ENCODE measurements at places on chromosomes 2 and 18.

DNA sequence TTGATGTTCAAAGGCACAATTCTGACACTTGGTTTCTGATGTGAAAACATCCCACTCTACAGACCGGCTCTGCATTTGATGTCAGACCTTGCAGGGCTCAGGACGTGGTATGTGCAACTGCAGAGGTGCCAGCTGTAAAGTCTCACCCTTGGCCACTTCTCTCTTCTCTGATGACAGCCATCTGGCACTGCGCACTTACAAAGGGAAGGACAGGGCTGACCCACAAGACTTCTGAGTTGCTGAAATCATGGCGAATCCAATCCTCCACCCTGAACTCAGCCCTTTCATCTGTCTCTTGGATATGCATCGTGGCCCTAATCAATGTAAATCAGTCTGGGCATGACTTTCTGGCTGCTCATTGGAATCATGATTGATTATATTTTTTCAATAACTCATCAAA is 82.5 kb downstream of the SEPTIN10 start:
- no peak for DNase-seq

DNA sequence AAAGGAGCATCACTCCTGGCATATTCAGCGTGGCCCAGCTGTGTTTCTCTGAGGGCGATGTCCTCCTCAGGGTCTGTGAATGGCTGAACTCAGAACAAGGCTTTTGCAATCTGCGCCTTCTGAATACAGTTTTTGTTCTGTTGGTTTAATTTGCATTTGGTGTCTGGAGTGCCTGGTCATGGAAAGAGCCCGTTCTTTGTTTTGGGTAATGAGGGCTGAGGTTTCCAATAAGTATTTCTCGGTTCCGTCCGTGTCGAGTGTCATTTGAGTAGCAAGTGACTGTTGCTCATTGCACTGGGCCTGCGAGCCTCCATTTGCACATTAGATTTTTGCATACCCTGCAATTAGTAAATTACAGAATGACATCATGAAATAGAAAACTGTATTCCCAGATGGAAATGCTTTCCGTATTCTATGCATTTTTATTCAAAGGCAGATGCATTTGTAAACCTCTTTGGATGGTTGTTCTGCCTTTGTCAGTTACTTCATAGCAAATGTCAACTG is 57.3 kb downstream of the NEDD4L start:
- no peak for DNase-seq

GRCh38 chr2:112161431-112162145 is 23.4 kb downstream of the FBLN7 start:
- no peak for DNase-seq

DNA sequence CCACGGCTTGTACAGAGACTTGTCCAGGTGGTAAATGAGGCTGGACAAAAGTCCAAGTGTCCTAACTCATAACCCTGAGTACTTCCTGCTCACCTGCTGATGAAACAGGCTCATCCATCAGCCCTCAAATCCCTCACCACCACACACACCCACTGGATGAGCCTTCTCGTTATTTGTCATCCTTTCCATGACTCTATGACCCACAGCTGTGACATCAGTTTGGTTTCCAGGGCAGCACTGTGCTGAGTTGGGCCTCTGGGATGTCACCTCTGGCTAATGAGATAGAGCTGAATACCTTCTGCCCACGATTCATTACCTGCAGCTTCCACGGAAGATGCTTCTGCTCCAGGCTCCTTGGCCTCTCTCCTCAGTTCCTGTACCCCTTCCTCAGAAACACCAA is 39.4 kb downstream of the SLC14A2 start:
- DNase-seq = no peak

- DNase-seq = no peak
These were observed 213.7 kb downstream of the SEPTIN10 start for GRCh38 chr2:109400102-109400501.

DNA sequence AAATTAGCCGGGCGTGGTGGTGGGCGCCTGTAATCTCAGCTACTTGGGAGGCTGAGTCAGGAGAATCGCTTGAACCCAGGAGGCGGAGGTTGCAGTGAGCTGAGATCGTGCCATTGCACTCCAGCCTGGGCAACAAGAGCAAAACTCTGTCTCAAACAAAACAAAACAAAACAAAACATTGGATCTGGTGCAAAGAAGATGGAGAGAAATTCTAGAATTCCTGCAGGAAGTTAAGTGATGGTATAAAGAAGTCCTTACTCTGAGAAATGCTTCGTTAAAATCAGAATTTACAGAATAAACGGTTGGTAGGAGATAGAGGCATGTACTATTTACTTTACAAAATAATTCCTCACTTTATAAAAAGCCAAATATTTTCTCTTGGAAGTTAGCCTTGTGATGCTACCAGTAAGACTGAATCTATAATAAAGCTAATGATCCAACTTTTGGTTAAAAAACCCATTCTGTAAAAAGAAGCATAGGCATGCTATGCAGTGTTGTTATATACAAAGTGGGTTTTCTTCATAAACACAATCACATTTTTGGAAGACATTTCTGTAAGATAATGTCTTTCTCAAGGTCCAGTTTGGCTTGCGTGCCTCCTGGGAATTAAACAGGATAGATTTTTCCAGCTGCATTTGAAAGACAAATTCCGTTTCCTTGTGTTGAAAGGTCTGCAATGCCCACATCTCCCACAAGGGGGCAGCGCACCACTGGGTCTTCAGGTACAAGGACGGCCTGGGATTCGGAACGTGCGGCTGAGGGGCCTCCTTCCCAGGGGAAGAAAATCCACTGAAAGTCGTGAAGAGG is 35.6 kb upstream of the PNO1 start:
- peak; percentile 75 for DNase-seq

- DNase-seq = no peak
These were observed 66.6 kb downstream of the UGGT1 start for GRCh38 chr2:128157644-128158043.

DNA sequence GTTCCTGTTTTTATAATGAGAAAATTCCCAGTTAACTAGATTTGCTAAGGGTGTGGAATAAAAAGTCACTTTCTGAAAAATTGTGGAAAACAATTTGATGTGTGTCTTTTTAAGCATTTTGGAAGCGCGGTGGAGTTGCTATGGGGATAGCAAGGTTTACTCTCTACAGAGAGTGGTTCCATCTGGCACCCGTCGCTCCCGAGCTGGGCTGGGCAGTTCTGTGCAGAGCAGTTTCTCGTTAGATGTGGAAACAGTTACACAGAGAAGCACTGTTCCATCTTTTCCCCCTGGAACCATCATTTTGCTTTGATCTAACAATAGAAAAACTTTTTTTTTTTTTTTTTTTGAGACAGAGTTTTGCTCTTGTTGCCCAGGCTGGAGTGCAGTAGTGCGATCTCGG is 17.4 kb downstream of the LDLRAD4 start:
- no peak for DNase-seq

DNA sequence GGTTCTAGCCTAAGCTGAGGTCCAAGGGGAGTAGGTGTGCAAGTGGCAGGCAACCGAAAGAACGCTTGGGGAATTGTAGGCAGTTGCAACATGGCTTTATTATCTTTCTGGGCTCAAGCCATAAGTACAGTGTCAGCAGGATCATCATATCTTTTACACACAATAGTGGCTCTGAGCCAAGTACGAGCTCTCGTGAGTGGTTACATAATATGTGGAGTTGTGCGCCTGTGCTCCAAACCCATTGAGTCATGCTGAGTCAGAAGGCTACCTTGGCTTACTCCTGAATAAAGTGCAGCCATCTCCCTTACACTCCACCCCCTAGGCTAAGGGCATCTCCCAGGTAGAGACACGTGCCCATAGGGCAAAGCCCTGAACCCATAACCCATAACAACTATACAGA is 233.9 kb downstream of the SATB2 start:
- DNase-seq = no peak

DNA sequence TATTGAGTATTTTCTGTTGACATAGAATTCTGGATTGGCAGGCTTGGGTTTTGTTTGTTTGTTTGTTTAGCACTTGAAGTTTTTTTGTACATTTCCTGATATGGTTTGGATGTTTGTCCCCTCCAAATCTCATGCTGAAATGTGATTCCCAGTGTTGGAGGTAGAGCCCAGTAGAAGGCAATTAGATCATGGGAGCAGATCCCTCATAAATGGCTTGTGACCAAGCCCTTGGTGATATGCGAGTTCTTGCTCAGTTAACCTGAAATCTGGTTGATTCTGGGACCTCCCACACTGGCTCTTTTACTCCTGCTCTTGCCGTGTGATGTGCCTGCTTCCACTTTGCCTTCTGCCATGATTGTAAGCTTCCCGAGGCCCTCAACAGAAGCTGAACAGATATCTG is 98.0 kb downstream of the PTPN4 start:
- no peak for DNase-seq

DNA sequence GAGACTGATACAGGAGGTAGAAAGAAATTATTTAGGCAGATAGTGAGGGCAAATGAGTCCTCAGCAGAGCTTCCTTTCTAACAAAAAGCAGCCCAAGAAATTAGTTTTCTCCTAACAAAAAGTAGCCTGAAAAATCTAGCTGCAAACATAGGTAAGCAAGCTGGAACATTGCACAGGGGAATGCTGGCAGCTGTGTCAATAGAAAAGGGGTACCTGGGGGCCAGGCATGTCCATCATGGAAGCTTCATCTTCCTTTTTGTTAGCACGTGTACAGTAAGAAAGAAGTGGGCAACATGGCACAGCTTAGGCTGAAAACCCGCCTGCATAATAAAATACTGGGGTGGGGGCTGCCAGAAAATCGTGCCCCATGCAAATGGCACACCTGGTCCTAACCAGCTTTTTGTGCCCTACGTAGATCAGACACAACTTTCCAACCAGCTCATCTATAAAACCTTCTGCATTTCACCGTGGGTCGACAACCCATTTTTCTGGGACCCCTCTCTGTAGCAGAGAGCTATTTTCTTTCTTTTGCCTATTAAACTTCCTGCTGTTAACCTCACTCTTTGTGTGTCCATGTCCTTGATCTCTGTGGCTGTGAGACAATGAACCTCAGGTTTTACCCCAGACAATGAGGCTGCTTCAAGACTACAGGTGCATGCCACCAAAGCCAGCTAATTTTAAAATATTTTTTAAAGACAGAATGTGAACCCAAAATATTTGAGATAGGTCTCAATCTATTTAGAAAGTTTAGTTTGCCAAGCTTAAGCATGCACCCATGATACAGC is 6.6 kb upstream of the MTHFD2 start:
- no peak for DNase-seq

DNA sequence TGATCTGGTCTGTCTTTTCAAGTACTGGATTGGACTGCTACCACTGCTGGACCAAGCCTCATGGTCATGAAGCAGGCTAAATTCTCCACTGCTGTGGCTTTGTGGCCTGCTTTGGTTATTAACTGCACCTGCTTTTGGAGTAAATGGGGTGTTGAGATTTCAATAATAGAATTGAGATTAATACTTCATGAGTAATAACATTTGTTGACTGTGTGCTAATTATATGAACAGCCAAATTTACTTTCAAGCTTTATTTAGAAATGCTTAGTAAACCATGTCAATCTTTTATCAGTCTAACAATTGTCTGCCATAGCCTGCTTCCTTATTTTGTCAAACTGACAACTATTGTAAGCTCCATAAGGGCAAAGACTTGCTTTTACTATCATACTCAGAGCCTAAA is 27.4 kb upstream of the MTIF2 start:
- no peak for DNase-seq

DNA sequence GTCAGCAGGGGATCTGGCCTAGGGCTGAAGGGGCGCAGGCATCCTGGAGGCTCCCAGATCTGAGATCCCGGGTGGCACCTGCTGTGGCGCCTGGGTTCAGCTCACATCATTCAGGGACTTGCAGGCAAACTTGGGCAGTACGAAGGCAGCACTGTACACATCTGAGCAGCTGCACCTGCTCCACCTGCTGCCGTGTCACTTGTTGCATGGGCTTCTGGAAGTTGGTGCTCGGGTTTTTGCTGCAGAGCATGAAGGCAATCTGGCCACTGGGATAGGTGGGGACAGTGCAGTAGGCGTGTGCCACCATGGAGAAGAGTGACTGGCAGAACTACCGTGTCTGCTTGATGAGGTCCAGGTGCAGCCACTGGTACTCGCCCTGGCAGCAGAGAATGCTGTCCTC is 48.6 kb downstream of the UGGT1 start:
- DNase-seq = no peak

Data from stimulated activated CD8-positive, alpha-beta memory T cell treated with anti-CD3 and anti-CD28 coated beads, Interleukin-2, amount 100 ng/mL, for 48 hours (primary cell).